ENCODE measurements at places on chromosomes 5 and 9. TPM values are rescaled to one million over a fixed set of nuclear protein-coding genes. Genes with fewer than 3 reads are reported as not detected.

ZNF618 gene
- 6.4 TPM for total RNA-seq

INSL6 gene
- not detected for total RNA-seq

LRRC19 gene
- total RNA-seq, result not detected

PRDM9 gene
- not detected for total RNA-seq

All from bronchus fibroblast of lung (primary cell).